Fibroblast of the conjunctiva (primary cell): ENCODE measurements at places on chromosomes 7 and 10.
A peak's percentile ranks its signal among the peaks of the same experiment; 100 is the strongest.

- DNase-seq, result no peak
Observed at GRCh38 chr7:84248267-84248666, 53.7 kb upstream of the SEMA3A start.

- no peak for DNase-seq
Observed at GRCh38 chr10:79933961-79934360, 14.9 kb downstream of the SFTPD start.

DNA sequence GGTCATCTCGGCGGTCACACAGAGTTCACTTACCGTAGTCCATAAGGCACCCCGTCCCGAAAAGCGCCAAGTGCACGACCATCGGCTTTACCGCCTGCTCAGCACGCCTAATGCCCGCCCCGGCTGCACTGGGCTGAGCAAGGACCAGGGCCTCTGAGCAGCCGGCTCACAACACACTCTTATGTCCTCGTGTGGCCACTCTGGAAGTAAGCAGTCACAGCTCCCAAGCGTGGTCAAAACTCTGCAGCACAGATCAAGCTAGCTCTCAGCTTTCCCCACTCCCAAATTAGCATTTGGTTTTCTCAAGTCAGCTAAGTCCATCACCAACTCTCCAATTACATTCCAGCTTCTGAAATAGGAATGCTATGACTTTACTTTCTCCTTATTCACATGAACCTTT is 57.7 kb downstream of the MAD1L1 start:
- no peak for DNase-seq

DNA sequence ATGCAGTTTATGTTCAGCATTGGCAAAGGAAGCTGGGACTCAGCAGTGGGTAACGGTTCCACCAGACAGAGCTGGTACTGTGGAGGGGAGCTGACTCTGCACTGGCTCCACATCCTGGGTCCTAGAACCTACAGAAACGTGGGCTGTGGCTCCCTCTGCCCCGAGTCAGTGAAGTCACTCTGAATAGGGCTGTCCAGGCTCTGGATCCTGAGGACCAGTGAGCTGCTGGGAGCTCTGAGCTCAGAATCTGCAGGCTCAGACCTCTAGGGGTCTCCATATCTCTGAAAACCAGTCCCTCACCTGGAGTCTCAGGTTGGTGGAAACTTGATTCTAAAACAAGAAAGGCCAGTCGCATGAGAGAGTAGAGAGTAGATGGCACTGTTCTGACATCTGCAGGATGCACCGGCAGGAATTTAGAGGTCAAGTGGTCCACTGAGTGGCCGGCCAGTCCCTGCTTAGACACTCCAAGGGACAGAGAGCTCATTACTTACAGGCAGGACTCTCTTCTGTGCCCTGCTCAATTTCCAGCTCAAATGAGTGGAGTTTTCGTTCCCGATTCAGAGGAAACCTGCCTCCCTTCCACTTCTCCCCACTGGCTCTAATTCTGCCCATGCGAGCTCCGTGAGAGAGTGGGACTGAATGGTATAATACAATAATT is 18.6 kb downstream of the NPFFR1 start:
- DNase-seq, result no peak

- no peak for DNase-seq
Observed at GRCh38 chr10:32388258-32389027, 41.5 kb upstream of the EPC1 start.

- DNase-seq, result no peak
Observed at GRCh38 chr10:68784476-68784875, 42.9 kb upstream of the STOX1 start.

GRCh38 chr7:78023191-78023590 is 224.6 kb downstream of the PHTF2 start:
- DNase-seq, result no peak

DNA sequence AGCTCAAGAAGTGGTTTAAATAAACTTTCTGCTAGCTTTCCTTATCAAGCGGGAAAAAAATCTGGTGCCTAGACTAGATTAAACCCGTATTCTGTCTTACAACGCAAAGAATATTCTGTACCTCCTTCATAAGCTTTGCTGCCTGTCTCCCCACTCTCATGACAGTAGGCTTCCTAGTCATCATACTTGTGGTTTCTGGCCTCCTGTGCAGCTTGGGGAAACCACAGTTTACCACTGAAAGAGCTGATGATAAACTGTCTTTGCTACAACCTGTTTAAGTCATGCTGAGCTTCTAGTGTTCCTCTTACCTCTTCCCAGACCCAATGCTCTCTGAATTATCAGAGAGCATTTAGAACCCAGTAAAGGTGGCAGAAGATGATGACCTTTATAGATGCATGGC is 55.0 kb downstream of the PODXL start:
- DNase-seq, result no peak

GRCh38 chr7:107045980-107046379 is 1.5 kb downstream of the PRKAR2B start:
- DNase-seq, result peak; percentile 2

DNA sequence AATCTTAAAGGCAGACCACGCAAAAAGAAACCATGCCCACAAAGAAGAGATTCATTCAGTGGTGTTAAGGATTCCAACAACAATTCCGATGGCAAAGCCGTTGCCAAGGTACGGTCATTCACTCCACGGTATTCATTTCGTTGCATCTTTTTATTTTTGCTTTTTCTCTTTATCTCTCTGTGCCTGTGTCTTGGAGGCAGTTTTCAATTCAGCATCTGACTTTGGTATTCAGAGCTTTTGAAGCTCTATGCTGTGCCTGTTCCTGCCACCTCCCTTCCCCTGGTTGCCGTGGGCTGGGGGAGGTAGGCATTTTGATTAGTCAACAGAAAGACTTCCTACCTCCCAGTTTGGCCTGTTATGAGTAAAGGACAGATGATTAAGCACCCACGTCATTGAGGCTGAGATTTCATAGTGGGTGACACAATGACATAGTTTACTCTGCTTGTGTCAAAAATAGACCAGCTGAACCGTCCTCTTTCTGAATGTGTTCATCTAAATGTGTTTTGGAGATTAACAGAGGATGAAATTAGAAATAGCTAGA is 149.5 kb downstream of the ARID5B start:
- DNase-seq, result peak; percentile 75

DNA sequence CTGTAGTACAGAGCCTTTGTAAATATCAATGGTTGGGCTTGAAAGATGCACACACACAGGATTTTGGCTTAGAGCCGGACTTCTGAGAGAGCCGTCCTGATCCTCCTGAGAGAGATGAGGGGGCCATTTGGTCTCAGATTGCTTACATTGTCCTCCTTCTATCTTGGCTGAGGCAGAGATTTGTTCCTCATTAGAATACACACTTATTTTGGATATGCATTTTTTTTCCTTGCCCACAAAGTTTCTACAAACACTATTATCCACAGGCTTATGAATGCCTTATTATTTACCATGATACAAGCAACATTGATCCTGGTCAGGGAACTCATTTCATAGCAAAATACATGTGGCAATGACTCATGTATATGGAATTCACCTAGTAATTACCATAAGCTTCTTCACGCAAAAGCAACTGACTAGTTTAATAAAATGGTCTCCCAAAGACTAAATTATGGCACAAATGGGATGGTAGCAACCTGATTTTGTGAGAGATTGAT is 175.3 kb downstream of the MDFIC start:
- DNase-seq, result peak; percentile 45

GRCh38 chr7:1300636-1301035 is 68.0 kb downstream of the UNCX start:
- no peak for DNase-seq
